Retinal pigment epithelial cell (primary cell): ENCODE measurements at places on chromosomes 4 and X.

DNA sequence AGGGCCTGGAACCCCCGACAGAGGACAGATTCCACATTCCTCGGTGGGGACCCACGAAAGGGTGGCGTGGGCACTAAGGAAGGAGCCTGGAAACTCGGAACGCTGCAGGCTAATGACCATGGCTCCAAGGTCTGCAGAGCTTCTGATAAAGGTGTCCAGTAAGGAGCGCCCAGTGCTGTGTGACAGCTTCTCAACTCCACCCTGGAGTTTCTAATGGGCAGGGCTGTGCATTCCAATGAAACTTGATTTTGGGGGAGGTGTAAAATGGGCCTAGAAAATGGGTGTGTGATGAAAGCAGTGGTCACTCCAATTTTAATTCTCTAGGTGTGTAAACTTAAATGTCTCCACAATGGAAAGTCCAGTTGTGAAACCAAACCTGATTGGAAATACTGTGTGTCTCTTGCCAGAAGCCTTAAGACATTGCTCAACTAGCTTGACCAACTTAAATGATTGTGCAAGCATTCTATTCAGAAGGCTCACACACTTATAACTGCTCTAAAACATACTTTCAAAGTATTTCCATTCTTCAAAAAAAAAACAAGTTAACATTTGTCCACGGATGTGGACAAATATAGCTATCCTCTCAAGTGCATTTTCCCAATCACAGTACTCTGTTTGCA is 52.1 kb downstream of the XAGE2 start:
- no peak for DNase-seq

DNA sequence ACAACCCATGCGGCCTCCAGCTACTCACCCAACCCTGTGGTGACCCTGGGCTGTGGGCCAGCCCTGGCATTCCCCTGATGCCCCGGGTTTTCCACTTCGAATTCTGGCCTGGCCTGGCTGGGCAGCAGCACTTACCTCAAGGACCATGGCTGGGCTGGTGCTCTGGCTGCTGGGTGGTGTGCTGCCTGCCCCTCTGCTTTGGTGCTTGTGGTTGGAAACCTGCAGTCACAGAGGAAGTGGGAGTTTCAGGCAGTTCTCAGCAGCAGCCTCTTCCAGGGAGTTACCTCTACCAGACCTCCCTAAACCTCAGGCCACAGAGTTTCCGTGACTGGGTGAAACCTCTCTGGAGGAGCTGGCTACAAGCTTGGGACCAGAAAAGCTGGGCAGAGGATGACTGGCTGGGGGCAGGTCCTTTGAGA is at the start of gene CXCR3:
Gene CXCR3 (minus strand): TSS at position 209 of the 419 bp plus-strand sequence. CDS start 62 bp downstream, at position 147.
- no peak for DNase-seq

DNA sequence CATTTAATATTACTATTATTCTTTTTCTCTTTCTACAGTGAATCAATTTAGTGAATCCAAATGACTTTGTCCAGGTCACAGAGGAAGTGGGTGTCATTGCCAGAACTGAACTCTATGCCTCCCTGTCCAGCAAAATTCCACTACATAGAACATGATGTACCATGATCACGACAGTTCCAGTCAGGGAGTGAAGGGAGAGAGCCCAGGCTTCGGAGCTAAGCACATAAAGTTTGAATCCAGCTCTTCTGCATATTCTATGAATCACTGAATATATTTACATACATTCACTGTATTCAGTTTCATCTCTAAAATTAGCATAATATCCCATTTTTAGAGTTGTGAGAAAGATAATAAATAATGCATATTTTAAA is 17.4 kb downstream of the ARHGEF38 start:
- no peak for DNase-seq

DNA sequence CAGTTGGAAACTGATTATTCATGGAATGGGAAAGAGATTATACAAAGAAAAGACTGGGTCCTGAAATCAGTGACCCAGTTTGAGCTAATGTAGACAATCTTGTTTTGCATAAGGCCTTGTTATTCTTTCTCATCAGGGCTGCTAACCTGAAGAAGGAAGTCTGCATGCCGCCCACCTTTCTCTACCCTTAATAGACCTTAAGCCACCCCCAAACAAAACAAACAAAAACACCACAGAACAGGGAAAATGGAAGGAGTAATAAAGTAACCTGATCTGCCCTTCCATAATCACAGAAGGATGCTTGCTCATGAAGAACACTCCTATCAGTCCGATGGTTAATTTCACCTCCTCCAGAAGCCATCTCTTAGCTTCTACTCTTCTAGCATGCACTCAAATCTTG is 288.1 kb downstream of the FRMPD4 start:
- no peak for DNase-seq

DNA sequence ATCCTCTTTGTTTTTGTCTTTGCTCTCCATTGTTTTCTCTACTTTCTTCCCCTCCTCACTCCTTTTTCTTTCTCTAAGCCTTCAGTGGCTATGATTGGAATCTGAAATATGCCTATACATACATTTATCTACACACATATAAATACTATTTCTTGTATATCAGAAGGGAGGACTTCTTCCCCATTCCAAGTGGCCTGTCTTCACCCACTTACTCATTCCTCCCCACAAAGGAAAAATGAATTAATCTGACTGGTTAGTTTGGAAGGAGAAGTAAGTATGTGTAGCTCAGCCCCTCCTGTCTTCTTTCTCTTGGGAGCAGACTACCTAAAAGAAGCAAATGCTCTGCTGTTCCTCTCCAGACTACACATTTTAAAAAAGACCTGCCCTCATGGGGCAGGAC is 17.7 kb downstream of the GUCY2F start:
- DNase-seq, result no peak

DNA sequence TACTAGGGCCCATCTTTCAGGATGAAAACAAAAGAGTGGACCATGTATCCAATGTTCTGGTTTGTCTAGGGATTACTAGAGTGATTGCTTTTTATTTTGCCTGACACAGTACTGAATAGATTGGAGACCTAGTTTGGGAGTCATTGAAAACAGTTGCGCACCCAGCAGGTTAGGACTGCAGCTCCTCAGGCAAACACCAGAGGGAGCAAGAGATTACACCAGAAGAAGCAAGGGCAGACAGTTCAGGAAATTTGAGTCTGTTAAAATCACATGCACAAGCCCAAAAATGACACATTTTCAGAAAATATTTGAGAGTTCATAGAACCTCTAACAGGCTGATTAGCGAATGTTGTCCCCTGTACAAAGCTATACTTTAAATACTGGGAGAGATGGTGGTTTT is 55.6 kb downstream of the CYLC1 start:
- no peak for DNase-seq

DNA sequence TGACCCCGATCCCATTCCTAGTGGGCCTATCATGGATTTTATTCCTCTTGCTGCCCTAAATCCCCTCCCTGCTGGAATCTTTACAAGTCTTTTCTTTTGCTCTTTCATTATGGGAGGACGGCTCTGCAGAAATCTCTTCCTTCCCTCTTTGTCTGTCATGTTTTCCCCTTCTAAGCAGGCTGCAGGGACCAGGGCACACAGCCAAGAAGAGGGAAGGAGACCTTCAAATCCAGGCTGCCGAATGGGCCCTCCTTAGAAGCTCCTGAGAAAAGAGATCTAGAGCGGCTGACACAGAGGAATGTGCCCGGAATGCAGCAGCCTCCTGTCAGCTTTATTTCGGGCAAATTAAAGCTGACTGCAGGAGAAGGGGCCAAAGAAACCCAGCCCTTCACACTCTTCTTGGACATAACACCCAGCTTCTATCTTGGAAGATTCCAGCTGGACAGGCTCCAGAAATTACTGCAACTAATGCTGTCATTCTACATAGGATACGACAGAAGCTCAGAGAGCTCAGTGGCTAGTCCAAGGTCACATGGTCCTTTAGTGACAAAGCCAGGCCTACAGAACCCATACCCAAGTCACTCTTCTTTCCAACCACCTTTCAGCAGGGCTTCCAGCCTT is 187.8 kb upstream of the NHS start:
- DNase-seq, result peak; percentile 14

DNA sequence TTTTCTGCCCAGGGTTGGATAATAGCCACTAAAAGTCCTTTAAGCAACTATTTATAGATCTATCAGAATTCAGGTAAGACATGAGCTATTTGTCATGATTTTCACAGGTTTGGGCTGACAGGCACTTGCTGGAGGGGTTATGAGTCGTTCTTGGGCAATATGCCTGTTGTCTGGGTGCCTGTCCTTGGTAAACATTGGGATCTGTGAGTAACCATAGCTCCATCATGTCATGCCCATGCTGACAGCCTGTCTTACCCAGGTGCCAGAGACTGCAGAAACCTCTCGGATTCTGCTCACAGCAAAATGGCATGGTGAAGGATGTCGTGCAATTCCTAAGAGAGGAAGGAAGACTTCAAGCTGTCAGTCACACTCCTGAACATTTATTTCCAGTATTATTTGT is 116.0 kb upstream of the PUDP start:
- DNase-seq, result no peak

DNA sequence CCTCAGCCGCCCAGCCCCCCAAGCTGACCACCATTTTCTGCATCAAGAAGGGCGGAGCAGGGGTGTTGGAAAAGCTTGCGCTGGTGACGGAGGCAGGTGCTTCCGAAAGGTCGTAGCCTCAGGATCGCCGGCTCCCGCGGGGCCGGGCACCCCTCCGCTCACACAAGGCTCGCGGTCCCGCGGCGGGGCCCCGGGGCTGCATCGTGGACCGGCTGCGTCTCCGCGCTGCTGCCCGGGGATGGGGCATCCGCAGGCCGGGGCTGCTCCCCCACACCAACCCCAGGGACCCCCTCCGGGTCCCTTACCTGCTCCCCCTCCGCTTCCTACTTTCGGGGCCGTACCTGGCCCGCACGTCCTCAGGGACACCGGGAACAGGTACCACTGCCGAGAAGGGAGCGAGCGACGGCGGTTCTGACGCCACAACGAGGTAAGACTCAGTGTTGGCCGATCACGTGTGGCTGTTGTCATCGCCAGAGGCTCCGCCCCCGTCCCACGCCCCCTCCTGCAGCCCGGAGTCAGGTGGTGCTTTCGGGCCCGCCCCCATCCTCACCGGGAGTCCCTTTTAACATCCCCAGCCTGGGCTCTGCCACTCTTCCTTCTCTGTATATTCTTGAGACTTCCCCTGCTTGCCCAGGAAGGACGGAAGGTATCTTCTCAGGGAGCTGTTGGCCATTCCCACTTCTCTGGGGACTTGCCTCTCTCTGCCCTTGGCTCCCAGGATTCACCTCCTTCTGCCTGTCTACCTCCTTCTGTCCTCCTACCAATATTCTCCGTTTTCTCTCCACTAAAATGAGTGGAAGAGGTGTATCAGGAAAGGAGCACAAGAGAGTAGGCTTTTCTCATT is at the start of gene BEX2:
Gene BEX2 (minus strand): TSS at position 436 of the 844 bp plus-strand sequence. CDS start 1,014 bp downstream, outside the sequence.
- DNase-seq, result peak; percentile 35

DNA sequence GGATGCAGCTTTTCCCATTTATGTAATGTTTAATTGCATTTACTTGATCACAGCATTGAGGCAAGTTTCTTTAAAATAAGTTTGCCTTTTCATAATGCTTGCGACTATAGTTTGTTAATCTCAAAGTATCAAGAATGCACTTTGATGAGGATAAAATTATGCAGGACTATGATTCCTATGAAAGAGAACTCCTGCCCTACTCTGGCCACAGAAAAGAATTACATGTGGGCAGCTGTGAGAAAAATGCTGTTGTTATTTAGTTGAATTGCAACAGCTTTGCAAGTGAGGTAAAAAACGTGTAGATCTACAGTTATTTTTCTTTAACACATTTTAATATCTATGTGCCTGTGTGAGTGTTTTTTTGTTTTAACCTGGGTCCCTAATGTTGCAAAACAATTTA is 12.5 kb upstream of the OSTC start:
- no peak for DNase-seq
